ENCODE measurements at places on chromosomes 2 and 18.
A peak's percentile ranks its signal among the peaks of the same experiment; 100 is the strongest.

DNA sequence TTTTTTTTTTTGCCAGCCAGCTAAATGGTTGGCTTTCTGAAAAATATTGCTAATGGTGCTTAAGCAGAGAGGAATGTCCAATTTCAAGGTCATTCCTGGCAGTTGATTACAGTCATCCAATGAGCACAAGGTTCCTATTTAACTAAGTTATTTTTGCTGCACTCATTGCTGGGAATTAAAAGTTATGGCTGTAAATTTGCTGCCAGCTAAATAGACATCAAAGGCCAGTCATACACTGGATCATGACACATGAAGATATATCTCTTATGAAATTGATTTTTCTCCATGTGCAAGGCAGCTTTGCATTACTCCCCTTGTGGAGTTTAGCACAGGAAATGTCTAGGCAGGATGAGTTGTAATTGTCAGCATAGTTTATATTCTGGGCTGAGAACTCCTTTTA is 1898.4 kb upstream of the CELF4 start:
- DNase-seq, result no peak

GRCh38 chr2:36318547-36318946 is 37.0 kb upstream of the CRIM1 start:
- DNase-seq, result no peak

DNA sequence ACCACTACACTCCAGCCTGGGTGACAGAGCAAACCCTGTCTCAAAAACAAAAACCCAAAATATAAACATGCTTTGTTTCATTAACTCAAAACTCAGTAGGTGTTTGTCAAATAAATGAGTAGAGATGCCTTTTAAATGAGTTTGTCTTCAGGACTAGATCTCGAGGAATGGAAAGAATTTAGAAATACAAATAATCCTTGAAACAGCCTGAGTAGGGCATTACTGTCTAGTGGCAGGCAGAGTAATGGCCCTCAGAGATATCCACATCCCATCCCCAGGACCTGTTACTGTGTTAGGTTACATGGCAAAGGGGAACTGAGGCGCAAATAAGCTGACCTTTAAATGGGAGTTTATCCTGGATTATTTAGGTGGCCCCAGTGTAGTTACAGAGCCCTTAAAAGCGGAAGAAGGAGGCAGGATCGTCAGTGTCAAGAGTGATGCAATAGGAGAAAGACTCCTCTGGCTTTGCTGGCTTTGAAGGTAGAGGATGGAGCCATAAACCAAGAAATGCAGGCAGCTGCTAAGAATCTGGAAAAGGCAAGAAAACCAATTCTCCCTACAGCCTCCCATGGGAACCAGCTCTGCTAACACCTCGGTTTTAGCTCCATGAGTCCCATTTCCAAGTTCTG is 63.0 kb downstream of the CABLES1 start:
- no peak for DNase-seq

GRCh38 chr2:232196802-232197201 is 181.7 kb upstream of the ALPP start:
- DNase-seq, result no peak

DNA sequence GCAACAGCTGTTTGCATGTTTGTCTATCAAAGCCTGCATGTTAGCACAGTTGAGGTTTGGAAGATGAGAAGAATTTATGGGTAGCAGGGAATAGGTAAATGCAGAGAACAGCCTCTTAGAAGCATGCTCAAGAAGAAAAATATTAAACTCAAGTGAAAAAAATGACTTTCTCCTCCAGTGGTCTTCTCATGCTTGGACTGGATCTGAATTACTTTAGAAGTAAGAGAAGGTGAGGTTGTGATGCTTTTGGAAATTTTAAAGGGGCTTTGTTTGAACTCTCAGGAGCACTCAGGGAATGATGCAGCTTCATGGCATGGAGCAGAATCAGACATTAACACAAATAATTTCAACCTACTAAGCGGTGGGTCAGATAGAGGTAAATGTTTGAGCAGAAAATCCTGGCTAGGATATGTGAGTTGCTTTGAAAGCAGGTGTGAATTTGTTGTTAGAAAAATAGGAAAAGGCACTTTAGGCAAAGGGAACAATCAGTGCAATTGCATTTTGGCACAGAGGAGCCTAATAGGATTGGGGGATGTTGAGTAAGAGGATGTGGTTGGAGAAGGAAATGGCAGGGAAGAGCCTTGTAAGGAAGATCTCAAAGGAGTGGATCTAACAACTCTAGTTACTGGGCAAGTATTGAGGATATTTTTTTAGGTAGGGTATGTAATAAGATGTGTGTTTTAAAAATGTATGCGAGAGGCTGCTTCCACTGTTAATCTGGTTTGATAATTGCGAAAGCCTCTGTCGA is 76.3 kb downstream of the DDX1 start:
- no peak for DNase-seq

GRCh38 chr2:133733901-133734255 is 165.6 kb upstream of the NCKAP5 start:
- DNase-seq, result no peak

DNA sequence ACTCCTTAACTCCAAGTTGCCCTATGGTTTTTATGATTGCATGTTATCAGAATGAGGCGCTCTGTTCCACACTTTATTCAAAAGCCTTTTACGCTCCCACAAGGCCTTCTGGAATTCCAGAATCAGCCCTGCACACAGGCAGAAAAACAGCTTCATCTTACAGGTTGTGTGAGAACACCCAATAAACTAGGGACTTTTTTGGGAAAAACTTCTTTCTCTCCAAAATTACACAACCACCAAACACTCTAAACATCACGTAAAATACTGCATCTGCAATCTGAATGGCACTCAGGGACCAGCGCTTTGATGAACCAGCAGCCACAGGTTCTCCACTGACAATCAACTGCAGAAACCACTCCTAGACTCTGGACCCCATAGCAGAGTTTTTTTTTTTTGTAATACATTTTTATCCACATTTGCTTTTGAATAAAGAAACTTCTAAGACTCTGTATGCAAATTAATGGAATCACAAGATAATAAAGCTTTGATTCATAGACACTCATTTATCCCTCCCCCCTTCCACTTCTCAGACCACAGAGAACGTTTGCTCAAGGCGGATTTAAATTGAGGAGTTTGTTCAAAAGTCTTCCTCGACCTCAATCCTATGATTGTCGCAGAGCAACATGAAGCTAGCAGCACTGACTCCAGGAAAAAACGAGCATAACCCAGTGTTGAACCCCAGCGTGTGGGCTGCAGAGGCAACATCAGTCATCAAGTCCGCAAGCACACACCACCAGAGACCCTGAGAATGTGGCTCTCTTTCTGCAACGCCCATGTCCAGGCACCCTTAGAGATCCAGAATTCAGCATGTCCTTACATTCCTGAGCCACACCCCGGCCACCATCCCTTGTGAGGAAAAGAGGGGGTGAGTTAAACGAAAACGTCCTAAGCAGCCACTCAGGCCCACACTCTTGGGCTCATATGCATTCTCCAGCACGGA is 116.5 kb downstream of the MBP start:
- DNase-seq, result no peak

GRCh38 chr2:240441993-240442411 is 6.5 kb downstream of the GPC1 start:
- DNase-seq, result no peak

GRCh38 chr2:133837441-133838094 is 269.3 kb upstream of the NCKAP5 start:
- DNase-seq, result no peak

DNA sequence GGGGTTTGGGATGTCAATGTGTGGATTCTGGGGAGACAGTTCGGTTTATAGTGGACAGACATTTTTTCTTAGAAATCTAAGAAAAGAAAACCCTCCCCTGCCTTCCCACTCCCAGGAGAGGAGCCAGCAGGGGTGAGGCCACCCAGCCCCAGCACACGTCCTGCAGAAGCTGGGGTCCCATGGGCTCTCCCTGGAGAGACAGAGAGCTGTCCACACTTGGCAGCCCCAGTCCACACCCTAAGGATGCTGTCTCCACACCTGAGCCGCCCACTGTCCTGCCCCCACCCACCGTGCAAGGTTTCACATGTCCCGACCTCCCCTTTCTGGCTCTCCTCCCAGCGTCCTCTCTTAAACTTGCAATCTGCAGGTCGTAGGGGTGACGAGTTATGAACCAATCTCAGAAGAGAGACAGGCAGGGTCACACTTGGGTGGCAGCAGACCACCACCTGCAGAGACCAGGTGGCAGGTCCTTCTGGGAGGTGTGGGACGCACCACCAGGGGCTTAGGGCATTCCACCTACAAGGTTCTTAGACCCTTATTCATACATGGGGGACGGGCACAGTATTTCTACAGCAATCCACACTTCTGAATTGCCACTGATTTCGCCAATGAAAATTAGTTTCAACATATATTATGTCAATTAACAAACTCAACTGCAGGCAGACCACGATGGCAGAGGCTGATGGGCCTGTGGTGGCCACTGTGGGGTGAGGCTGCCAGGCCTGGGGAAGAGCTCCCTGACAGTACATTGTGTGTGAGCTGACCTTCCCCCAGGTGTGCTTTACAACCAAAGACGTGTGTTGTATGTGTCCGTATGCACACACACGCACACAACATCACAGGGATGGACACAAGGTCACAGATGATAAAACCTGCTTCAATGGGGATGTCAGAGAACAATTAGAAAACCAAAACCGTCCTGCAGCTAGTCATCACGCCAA is 158.5 kb downstream of the TPO start:
- DNase-seq, result no peak

- DNase-seq, result no peak
Measured at GRCh38 chr2:62362561-62362960, 143.4 kb downstream of the TMEM17 start.

DNA sequence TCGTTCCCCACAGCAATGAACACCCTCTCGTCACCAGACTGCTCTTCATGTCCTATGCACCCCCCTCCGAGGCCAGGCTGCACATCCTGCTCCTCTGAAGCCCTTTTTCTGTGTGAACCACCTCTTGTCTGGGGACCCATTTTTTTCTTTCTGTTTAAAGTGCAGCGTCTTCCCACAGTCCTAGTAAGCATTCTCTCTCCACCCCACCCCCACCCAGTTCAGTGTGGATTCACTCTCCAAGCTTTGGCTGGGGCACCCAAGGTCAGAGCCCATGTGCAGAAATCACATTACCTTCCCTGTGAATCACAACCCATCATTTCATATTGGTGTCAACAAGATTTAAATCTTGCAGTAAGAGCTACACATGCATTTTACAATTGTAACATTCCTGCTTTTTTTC is 26.4 kb upstream of the PKDCC start:
- no peak for DNase-seq

GRCh38 chr2:64019083-64019974 is at the start of gene VPS54:
Gene VPS54, minus strand, starts transcription at chr2:64019428. Its CDS starts 35,429 bp downstream, at chr2:63983999.
- DNase-seq, result peak; percentile 44

DNA sequence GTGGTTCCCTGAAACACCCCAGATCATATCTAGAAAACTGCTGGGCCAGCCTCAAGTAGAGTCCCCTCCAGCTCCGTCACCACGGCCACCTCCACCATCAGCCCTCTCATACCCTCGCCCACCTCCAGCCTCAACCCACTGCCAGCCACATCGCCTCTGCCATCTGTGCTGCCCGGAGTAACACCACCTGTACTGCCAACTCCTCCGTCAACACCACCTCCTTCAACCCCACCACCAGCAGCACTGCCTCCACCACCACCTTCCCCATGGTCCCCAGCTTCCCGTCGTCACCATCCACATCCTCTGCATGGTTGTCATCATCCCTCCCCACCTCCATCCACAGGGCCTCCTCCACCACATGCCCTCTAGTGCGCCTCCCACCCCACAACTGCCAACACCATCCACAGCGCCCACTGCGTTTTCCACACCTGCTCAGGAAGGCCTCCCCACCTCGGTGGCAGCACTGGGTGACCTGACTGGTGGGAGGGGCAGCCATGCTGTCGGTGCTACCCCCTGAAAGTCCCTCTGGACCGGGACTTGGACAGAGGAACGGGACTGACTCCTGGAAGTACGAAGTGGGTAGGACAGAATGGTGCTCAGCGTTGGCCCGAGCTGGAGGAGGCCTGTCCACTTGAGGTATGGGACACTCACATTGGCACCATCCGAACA is 1.6 kb downstream of the SNED1 start:
- no peak for DNase-seq

DNA sequence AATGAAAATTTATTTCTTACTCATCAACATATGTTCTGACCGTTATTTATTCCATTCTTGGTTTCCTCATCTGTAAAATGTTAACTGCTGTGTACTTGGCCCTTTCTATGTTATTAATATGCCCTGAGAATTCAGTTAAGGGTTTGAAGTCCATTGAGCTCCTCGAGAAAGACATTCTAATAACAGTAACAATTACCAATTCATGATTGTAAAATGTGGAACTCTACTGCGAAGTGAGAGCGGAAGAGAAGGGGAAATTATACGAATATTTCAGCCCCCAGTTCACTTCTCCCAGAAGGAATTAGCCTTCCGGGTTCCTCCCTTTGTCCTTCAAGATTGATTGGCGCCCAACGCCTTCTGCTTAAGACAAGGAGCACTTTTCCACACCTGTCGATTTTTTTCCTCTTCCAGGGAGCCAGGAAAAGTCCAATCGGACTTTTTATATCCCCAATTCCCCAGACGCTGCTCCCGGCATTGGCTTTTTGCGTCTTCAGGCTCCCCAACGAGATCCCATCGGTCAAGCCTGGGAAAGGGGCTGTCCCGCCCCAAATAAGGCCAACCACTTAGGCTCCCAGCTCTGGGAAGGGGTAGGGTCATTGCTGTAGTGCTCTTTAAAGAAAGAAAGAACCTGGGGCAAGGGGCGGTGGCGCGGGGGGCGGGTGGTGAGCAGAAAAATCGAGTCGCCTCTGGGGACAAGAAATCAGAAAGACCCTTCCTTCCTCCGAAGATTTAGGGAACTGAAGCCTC is 1.6 kb downstream of the DSC2 start:
- DNase-seq, result no peak

DNA sequence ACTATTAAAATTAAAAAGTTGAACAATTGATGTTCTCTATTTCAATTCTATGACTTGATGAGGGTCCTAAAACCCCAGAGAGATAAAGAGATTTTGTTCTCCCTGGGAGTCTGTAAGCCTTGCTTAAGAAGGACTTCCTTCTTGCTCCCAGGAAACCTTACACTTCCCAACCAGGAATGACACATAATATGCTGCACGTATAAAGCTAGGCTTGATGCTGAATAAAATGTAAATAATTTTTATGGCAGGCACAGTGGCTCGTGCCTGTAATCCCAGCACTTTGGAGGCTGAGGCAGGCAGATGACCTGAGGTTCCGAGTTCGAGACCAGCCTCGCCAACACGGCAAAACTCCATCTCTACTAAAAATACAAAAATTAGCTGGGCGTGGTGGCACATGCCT is 27.8 kb downstream of the SPIRE1 start:
- DNase-seq, result no peak

Data from stimulated activated CD4-positive, alpha-beta T cell treated with anti-CD3 and anti-CD28 coated beads, TNF-alpha, amount 100 ng/mL, for 1 hour (primary cell).